ENCODE measurements at places on chromosomes 12 and 14.

- no peak for DNase-seq
Observed at GRCh38 chr12:124564232-124564958, 3.0 kb downstream of the NCOR2 start.

DNA sequence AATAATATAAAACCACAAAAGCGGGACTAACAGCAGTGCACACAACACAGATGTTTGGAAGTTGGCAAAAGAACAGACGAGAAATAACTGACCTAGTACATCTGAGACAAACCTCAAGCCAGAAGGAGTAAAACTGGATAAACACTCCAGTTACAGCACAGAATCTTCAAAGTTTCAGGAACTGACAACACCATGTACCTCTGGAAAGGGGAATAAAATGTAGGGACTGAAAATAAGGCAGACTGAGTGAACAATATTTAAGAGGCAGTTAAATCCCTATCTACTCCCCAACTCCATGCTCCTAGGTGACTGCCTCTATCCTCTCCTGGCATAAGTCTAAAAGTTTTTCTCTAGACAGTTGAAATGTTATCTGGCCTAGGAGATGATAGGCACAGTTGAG, 57.9 kb downstream of the ZFYVE21 start:
- DNase-seq, result no peak

DNA sequence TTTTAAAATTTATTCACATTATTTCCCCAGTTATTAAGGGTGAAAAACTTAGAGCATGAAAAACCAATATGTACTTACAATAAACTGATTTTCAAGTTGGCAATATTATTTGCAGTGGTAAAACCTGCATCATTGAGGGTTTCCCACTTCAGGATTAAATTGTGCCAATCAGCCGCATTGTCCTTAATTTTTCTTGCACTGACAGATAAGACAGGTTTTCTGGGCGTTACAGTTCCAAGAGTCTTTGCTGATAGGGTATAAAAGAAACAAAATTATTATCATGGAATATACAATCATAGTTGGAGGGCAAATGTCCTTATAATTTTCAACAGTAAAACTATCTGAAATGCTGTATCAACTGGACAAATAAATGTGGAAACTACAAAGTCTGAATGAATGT, 3.3 kb downstream of the CINP start:
- DNase-seq, result no peak

GRCh38 chr12:9342614-9343353, 134.6 kb upstream of the PZP start:
- no peak for DNase-seq

DNA sequence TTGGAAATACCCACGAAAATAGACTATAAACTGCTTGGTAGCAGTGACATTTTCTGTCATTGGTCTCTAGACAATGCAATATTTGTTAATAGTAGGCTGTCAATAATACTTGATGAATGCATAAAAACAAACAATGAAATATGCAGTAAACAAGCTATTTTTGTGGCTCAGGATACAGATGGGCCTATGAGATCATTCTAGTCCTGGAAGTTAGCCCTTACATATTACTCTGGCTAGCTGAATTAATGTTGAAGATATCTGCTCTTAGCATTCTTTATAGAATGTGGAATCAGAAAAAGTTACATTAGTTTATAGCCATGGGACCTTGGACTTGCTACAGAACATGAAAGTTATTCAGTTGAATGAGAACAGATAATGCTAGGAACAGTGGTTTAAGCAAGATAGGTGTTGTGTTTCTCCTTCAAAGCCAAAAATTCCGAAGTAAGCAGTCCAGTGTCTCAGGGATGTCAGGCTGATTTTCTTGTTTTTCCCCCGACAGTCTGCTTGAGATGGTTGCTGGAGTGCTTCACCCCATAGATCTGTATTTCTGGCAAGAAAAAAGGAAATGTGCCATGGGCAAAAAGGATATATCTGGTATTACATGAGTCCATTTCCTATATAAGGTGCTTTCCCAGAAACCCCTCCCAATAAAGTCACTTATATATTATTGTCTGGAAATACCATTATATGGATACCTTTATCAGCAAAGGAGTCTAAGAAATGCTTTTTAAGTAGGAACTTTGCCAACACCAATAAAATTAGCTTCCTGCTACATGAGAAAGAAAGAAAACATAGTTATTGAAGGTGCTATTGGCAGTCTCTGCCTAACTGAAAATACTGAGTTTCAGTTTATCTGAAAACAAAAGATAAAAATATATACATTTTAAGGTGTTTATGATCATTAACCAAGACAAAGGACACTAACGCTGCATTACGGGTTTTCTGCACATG, 619.4 kb upstream of the ATP2B1 start:
- no peak for DNase-seq

GRCh38 chr14:93305725-93306418, 27.0 kb downstream of the BTBD7 start:
- DNase-seq, result no peak

DNA sequence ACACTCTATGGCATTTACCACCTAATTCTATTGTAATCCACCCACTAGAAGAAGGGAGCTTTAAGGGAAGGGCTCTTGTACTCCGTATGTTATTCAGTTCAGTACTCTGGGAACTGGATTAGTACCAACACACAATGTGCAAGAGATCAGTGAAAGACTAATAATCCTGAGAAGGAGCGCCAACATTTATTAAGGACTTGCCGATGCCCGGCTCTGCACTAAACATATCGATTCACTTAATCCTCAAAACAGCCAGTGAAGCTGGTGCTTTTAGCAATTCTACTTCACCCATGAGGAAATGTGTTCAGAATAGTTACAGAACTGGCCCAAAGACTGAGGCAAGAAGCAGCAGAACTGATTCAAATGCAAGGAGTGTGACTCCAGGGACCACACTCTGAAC, 80.9 kb downstream of the RPS6KA5 start:
- DNase-seq, result no peak

DNA sequence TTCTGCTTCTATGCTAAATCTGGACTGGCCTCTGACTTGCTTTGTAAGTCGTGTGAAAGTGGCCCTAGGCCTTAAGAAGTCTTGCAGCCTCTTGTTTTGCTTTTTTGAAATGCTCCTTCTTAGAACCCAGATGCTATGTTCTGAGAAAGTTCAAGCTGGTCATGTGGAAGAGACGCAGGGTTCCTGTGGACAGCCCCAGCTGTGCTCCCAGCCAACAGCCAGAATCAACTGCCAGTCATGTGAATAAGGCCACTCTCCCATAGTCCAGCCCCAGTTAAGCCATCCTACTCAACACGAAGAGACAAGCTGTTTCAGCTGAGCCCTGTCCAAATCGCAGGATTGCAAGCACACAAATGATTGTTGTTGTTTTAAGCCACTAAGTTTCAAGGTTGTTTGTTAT, 37.3 kb upstream of the TBPL2 start:
- no peak for DNase-seq

DNA sequence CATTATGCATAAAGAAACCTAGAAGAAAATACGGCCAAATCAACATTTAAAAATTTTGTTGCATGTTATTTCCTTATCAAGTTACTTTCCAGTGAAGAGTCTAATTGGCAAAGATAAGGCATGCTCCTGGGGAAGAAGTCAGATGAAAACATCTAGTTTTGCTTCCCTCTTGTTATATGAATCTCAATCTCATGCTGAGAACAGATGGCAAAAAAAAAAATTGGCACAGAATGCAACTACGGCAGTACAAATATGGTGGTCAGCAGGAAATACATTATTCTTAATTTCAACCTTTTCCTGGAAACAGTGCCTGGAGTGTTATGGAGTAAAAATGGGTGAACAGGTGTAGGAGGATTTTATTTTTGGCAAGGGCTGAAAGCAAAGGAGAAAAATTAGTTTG, 32.8 kb downstream of the HECTD4 start:
- DNase-seq, result no peak

DNA sequence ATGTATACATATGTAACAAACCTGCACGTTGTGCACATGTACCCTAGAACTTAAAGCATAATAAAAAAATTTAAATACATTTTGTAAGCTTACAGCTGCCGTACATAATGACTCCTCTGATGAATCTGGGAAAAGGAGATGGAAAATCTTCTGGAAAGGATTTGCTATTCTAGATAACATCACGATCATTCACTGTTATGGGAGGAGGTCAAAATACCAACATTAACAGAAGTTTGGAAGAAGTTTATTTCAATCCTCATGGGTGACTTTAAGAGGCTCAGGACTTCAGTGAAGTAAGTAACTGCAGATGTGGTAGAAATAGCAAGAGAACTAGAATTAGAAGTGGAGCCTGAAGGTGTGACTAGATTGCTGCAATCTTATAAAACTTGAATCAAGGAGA, 172.2 kb downstream of the SLC16A7 start:
- DNase-seq, result no peak

DNA sequence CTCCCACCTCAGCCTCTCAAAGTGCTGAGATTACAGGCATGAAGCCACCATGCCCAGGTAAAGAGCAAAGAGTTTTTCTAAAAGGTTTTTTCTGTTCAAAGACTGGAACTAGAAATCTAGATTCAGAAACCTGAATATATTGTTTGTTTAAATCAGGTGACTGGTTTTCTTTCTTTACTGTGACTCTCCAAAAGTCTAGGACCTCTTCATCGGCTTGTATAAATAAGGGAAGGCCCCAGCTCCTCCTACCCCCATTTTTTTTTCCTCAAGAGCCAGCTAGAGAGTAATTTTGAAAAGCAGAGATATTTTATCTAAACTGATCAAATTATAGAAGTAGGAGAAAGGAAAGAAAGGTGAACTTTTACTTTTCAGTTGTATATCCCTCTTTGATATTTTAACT, 48.0 kb downstream of the TMEM116 start:
- DNase-seq, result no peak

GRCh38 chr12:114448618-114448933, 42.6 kb upstream of the TBX5 start:
- no peak for DNase-seq

DNA sequence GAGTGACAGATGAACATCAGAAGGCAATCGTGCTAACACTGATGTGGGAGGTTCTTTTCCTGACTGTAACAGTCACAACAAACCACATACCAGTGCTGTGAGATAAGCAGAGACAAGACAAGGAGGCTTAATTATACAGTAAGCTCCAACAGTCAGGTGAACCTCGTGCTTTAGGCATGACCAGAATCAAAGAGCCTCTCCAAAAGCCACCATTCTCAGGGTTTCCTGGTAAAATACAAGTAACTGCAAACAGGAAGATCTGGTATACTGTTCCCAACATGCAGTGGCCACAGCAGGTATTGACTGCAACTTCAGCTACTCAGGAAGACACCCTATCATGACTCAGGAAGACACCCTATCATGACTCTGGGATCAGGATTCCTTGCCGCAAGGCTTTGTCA, 47.3 kb upstream of the GTF2A1 start:
- DNase-seq, result no peak

DNA sequence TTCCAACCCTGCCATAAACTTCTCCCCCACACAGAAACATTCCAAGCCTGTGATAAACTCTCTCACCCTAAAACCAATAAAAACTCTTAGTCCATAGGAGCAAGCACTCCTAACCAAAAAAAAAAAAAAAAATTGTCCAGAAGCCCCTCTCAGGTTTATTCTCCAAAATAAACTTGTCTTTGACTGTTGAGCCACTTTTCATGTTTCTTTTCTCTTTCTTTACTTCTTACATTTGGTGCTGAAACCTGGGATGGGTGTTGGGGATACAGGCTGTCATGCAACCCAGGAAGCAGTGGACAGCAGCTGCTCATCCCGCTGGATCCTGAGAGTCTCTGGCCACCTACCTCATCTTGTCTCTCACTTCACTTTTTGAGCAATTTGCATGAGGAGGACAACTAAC, 2.0 kb upstream of the ADAM20 start:
- DNase-seq, result no peak

GRCh38 chr12:106919910-106920544, 35.7 kb upstream of the TMEM263 start:
- no peak for DNase-seq

DNA sequence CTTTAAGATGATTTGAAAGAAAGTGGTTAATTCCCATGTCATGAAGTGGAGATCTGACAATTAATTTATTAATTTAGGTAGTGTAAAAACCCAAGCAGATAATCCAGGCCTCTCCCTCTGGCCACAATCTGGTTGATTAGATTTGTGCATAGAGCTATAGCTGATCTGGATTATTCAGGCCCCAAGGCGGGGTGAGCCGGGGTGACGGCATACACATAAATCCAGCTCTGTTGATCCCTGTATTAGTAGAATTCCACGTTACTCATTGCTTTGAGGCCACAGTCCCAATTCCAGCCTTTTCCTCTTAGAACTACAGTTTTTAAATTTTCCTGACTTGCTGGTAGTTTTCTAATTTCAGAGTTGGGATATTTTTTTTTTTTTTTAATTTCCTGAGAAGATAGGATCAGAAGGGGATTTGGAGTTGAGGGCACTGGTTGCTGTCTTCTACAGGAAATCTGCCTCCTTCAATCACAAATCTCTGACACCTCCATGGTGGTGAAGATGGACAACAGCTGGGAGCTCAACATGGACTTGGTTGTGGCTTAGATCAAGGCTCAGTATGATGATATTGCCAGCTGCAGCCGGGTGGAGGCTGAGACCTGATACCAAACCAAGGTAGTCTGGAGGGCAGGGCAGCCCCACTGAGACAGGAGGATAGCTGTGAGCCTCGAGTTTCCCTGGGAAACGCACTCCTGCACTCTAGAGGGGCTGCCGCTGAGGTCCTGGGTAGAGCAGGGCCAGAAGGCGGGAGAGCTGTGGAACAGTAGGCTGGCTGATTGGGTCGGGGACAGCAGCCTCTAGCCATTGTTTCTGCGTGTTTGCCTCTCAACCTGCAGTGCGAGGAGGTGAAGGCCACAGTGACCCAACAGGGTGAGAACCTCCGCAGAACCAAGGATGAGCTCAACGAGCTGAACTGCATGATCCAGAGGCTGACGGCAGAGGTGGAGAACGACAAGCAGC, 19.4 kb downstream of the KRT85 start:
- DNase-seq, result no peak

GRCh38 chr14:21205678-21206581, 50.1 kb upstream of the OR5AU1 start:
- DNase-seq, result no peak

DNA sequence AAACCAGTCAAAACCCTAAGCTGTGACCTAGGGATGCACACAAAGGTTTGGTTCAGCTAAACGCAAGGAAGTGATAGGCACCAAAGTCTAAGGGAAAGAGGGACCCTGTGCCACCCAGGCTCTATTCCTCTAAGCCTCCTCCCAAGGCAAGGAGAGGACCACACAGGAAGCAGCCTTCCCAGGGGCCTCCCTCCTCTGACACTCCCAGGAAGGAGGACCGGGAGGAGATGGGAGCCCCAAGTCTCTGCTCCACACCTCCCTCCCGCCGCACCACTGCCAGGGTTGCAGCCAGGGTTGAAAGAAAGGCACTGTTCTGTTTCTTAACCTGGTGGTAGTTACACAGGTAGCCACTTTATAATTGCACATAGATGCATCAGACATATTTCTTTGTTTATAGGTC, 21.9 kb downstream of the TCHP start:
- DNase-seq, result no peak

GRCh38 chr14:85731186-85731585, 201.2 kb downstream of the FLRT2 start:
- DNase-seq, result no peak

DNA sequence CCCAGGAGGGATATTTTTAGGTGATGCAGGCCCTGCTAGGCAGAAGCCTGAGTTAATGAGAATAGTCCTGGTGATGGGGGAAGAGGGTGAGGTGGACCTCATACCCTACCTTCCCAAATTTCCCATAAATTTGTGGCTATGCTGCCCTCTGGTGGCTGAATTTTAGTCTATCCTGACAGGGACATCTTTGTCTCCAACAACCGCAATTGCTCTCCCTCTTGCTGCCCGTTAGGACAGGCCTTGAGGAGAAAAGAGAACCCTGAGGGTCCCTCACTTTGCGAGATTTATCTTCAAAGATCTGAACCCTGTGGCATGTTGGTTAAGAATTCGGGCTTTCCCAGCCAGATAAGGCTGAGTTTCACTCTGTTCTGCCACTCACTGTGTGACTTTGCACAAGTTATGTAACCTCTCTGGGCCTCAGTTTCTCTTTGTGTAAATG, 9.8 kb upstream of the ZNF385A start:
- DNase-seq, result no peak
